Stimulated activated CD4-positive, alpha-beta T cell treated with anti-CD3 and anti-CD28 coated beads, TNF-alpha, amount 100 ng/mL, for 24 hours (primary cell): ENCODE measurements at places on chromosomes 16 and 17.

DNA sequence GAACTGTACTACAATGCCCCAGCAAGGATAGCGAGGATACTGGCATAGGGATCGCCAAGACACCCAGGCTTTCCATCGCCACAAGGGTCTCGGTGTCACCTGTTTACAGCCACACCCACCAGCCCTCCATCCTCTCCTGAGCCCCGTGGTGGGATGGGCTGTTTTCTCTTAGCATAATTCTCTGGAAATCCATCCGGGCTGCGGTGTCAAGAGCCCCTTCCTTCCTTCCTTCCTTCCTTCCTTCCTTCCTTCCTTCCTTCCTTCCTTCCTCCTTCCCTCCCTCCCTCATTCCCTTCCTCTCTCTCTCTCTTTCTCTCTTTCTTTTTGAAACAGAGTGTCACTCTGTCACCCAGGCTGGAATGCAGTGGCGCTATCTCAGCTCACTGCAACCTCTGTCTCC, 36.0 kb upstream of the BAHCC1 start:
- DNase-seq: no peak

DNA sequence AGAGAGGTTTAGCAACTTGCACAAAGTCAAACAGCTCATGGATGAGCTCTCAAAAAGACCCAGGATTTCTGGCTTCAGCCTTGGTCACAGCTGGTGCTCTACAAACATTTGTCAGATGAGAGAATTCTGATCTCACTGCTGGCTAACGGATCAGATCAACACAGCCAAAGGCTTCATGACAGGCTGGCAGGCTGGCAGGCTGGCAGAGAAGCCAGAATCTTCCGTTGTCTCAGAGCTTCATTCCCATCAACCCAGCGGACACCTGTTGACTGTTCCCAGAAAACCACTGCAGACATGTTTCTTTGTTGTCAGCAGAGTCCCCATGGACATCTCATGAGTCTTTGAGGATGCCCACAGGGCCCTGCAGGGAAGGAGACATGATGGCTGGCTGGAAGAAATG, 303.8 kb upstream of the ASIC2 start:
- no peak for DNase-seq

DNA sequence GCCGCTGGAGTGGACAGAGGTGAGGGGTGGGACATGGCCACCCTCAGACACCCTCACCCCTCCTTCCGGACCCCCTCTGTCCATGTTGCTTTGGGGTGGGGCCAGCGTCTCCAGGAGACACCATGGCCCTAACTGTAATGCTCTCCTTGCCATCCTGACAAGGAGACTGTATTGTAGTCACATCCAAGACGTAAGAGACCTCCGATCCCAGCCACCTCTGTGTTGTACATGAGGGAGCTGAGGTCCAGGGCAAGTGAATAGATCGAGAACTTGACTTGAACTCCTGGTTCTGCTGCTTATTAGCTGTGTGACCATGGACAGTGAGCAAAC, 30.2 kb downstream of the POLR3E start:
- DNase-seq: no peak

- DNase-seq: no peak
These were observed 37.2 kb upstream of the C16orf82 start for GRCh38 chr16:27029525-27029924.

GRCh38 chr16:69179328-69180010, 7.5 kb upstream of the SNTB2 start:
- DNase-seq: no peak

DNA sequence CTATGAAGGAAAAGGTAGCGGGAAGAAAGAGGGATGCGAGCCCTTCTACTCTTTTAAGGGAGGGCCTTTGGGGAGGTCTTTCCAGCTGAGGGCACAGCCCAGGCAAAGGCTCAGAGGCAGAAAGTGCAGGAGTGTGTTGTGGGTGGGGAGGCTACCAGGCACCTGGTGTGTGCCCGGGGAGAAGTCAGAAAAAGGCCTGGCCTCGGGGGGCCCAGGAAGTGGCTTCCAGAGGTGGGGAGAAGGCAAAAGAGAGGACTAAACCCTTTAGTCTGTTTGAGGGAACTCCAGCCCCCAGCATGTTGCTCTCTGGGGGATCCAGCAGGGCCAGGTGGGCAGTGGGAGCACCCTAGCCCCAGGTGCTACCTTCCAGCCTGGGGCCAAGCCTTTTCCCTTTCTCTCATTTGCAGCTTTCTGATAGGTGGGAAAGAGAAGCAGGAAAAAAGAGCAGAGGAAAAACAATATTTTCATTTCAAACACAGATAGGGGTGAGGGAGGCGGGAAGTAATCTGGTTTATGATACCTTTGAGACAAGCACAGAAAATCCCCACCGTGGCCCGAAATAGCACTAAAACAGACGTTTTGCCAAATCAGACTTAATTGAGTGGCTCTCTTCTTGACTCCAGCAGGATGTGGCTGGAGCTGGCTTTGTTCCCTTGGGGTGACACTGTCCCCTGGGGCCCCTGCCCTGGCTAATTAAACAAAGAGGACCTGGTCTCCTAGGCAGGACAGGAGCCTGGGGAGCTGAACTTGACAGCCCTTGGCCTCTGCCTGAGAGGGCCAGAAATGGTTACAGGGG, 10.4 kb downstream of the RAI1 start:
- DNase-seq: no peak

DNA sequence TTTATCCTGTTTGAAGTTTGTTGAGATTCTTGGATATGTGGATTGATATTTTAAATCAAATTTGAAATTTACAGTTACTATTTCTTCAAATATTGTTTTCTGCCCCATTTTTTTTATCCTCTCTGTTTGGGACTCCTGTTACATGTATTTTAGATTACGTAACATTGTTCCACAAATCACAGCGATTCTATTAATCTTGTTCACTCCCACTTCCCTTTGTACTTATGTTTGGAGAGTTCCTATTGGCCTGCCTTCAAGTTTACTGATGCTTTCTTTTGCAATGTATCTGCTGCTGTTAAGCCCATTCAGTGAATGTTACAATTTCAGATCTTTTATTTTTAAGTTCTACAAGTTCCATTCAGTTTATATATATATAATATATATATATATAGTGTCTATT, 288.3 kb upstream of the TNRC6C start:
- DNase-seq: no peak

- peak; percentile 45 for DNase-seq
These were observed 164.0 kb downstream of the LAT start for GRCh38 chr16:29148867-29149272.

DNA sequence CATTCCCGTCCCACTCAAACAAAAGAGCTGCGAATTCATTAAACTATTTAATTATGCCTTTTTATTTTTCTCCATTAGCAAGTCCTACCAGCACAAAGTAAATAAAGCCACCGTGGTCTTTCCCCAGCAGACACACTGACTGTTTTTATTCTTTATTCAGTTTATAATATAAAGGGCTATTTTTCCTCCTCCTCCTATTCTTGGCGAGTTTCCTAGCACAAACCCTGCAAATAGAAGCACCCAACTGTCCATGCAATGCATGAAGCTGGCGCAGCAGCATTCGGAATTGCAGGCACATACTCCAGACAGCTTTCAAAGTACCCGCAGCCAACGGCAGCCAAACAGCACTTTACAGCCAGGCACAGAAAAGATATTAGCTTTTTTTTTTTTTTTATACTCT, 583.4 kb upstream of the PSMD7 start:
- DNase-seq: no peak

- no peak for DNase-seq
These were observed 194.3 kb downstream of the ZNF423 start for GRCh38 chr16:49661465-49662187.

DNA sequence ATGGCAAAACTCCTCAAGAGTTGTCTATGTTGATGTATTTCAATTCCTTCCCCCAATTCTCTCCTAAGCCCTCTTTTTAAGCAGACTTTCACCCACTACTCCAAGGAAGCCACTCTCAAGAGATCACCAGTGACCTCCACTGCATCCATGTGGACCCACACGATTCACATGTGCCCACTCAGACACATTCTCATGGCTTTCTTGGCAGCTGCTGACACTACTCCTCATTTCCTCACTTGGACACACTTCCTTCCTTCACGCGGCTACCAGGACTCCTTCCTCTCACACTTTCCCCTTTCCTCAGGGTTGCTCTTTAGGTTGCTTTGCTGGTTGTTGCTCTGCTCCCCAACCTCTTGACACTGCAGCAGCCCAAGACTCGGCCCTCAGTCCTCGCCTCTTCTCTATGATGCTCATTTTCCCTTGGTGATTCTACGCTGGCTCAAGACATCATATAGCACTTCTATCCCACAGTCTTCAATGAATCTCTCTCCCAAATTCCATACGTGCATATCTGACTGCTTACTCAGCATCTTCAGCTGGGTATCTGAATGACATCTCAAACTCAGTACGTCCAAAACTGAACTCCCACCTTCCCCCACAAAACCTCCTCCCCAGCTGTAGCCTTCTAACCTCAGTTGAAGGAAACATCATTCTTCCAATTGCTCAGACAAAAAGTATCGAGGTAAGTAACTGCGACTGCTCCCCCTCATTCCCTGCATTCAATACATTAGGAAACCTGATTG, 28.2 kb downstream of the HELZ start:
- DNase-seq: no peak

DNA sequence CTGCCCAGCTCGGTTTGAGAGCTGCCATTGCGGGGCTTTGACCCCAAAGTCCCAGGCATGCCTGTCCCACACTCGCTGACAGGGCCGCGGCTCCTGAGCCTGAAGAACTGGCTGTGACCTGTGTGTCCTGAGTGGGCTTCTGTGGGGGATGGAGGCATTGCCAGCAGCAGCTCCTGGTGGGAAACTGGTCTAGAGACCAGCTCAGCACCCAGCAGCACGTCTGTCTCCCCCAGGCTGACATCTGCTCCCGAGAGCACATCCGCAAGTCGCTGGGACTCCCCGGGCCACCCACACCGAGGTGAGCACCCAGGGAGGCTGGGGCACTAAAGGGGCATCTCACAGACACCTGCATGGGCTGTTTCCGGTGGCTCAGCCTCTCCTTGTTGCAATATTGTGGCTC, 13.4 kb downstream of the ENDOV start:
- no peak for DNase-seq

DNA sequence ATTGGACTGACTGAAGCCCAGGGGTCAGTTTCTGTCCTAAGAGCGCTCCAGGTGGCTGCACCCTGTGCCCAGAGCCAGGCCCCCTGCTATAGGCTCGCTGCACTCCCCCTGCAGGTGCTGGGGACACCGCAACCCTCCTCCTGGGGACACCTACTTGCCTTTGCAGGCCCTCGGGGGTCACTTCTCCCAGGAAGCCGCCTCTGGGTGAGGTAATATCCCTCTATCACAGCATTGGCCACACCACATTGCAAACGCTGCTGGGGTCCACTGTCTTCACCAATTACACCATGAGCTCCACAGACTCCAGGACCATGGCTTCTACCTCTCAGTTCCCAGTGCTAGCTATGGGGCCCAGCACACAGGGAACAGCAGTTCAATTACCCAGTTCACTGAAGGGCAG, 14.9 kb downstream of the USP36 start:
- no peak for DNase-seq

GRCh38 chr17:3534881-3535252, 22.7 kb downstream of the TRPV3 start:
- no peak for DNase-seq

DNA sequence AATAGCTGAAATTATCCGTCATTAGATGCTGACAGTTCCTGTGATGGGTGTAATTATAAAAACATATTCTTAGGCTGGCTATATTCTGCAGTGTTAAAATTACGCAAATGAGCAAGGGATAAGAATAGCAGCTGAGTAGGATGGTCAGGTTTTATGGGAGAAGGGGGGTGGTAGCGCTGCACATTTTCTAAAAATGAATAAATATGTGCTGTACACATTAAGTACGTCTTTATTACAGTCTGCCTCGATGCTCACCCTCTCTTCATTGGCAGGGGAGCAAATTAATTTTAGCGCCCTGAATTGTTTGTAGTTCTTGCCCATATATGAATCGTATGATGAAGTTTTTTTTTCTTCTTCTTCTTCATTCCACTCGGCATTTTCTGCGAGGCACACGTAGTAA, 244.2 kb downstream of the SNX29 start:
- DNase-seq: no peak

- no peak for DNase-seq
These were observed 87.5 kb upstream of the SDK2 start for GRCh38 chr17:73731733-73732132.

- no peak for DNase-seq
These were observed at the start of gene ADAMTS18 for GRCh38 chr16:77434530-77435271. Gene ADAMTS18 (minus strand): TSS chr16:77435034. CDS start chr16:77434695, 339 bp downstream.

- DNase-seq: no peak
These were observed 105.8 kb upstream of the CDH5 start for GRCh38 chr16:66260522-66261254.

DNA sequence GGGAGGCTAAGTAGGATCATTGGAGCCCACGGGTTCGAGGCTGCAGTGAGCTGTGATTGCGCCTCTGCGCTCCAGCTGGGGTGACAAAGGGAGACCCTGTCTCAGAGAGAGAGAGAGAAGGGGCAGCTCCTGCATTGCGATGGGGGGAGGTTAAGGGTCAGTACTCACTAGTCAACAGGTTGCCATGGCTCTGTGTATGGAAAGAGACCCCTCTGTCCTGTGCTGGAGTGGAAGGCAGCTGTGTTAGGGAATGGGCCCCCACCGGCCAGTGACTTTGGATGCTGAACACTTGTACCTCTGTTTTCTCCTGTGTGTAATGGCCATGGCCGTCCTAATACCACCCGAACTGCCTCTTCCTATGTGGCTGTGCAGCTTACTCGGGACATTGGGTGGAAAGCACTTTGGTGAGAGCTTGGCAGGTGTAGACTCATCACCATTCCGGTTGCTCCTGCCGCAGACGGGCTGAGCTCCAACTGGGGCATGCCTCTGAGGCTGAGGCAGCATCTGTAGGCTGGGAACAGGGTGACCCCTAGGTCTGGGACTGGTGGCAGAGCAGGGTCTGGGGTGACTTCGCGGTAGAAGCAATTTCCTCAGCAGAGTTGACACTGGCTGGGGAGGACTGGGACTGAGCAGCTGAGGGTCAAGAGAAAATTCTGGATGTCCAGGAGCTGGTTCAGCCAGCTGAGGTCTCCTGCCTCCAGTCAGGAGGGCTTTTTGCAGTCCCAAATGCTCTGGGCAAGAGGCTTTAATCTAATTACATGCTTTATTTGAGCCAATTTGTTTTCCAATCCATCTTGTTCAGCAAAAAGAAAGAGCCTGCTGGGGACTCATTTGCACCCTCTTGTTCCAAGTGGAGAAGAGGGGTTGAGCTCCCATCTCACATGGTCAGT, 184.5 kb downstream of the NTN1 start:
- DNase-seq: no peak

- no peak for DNase-seq
These were observed 61.6 kb downstream of the SKAP1 start for GRCh38 chr17:48368352-48368908.
